ENCODE measurements at places on chromosomes 2 and 18.

- DNase-seq, result no peak
Measured at GRCh38 chr2:105297216-105297615, 32.3 kb downstream of the TGFBRAP1 start.

- peak; percentile 71 for DNase-seq
Measured at GRCh38 chr2:121363632-121364420, 78.8 kb upstream of the TFCP2L1 start.

GRCh38 chr2:33104052-33104623 is 157.4 kb downstream of the LTBP1 start:
- no peak for DNase-seq

GRCh38 chr2:131115752-131116151 is 10.6 kb downstream of the PLEKHB2 start:
- DNase-seq, result no peak

DNA sequence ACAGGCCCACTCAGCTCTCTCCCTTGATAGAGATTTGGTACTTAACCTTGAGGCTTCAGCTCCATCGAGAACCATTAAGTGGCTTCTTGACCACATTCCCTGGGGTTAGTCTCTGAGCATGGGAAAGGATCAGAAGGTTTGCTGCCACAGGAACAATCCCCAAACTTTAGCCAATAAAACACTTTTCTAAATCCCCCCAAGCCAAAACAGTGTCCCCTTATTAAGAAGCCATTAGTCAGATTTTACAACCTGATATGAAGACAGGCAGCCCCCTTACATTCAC is 37.7 kb upstream of the SLC8A1 start:
- no peak for DNase-seq

- DNase-seq, result no peak
Measured at GRCh38 chr2:231318436-231318835, 77.1 kb upstream of the B3GNT7 start.

DNA sequence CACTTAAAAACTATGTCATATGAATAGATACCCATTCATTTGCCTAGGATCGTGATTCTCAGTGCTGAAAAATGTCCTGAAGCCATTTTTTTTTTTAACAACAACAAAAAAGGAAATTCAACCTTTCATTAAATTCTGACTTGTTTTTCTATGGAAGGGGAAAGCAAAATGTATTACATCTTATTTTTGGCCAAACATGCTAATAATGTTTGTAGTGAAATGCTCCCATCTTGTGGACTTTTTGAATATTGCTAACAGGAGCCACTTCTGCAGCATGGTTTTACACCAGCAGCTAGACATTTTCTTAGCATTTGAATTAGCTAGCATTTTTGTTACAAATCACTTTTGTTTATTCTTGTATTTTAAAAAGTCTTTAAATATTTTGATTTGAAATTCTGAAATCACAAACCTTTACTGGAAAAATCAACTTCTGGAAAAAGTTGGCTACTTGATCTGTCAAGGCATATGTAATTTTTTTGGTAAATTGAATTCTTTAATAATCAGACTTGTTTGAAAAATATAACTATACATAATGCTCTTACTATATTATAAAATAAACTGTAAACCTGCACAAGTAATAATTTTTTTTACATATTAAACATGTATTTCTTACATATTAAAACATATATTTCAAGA is 75.8 kb downstream of the KIDINS220 start:
- DNase-seq, result no peak

- DNase-seq, result no peak
Measured at GRCh38 chr2:15238028-15238427, 323.1 kb downstream of the NBAS start.

DNA sequence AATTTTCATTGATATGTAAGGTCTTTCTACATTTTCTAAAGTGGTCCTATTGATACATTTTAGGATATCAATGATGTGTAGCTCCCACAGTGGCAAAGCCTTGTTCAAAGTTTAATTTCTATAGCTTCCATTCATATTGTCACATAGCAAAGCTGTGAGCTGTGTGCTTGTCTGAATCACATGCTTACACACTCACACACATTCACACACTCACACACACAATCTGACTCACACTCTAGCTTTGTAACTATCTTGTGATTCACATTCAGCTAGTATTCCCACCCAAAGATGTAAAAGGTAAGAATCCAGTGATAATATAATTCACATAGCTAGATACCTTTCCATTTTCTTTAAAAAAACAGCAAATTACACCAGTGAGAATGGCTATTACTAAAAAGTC is 58.7 kb downstream of the MAPRE2 start:
- no peak for DNase-seq

- DNase-seq, result no peak
Measured at GRCh38 chr2:58904095-58904494, 663.0 kb upstream of the FANCL start.

GRCh38 chr2:503288-503999 is 173.8 kb downstream of the TMEM18 start:
- DNase-seq, result no peak

- no peak for DNase-seq
Measured at GRCh38 chr2:171316220-171316619, 117.6 kb downstream of the METTL8 start.

DNA sequence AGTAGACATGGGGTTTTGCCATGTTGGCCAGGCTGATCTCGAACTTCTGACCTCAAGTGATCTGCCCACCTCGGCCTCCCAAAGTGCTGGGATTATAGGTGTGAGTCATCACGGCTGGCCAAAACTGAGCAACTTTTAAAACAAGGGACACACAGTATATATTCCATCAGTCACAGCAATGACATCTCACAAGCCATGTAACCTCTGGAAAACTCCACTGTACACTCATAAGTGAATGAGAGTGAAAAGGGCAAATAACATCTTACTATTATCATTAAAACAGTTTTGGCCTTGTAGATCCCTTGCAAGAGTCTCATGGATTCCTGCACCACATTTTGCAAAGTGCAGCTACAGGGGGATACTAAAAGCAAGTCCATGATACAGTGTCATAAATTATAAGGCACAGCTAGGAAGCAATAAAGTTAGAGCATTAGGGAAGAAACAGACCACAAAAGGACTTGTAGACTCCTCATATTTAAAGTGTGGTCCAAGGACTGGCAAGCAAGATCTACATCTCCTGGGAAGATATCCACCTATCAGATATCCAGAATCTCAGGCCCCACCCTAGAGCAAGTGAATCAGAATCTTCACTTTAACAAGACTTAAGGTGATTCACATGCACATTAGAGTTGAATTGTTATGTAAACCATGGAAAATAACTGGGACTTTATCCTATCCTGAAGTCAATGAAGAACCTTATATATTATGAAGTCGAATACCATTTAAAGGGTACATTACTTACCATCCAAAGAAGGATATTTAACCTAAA is 5.7 kb downstream of the SMC6 start:
- no peak for DNase-seq

GRCh38 chr2:127415593-127416505 is 2.4 kb upstream of the PROC start:
- DNase-seq, result peak; percentile 62

DNA sequence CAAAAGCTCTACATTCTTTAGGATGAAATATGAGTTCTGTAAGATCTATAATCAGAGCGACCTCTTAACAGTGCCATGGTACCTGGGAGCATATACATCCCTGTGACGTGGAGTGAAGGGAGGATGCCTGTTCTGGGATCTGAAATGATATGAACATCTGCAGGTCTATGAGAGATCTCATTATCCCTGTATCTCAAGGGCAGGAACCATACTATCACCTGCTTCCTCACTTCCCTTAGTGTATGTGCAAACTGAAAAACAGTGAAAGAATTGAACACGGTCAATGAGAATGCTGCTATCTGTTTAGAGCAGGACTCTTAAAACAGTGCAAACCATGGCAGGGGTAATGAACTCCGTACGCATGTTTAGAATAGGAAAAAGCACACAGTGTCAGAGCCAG is 364.0 kb downstream of the LPIN1 start:
- no peak for DNase-seq

DNA sequence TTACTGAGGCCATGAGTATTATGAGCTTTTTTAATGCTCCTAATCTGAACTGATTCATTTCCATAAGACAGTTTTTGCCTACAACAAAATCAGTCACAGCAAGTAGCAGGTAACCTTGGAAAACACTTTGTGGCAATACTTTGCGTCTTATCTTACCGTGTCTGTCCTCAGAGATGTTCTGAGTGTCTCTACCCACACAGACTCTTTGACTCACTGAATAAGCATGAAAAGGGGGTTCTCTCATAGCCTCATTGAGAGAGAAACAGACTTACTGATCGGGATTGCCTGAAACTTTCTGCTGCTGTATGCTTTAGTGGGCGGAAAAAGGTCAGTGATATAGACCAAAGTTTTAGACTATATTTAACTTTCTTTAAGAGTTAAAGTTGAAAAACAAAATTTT is 92.6 kb downstream of the MYL12B start:
- no peak for DNase-seq

DNA sequence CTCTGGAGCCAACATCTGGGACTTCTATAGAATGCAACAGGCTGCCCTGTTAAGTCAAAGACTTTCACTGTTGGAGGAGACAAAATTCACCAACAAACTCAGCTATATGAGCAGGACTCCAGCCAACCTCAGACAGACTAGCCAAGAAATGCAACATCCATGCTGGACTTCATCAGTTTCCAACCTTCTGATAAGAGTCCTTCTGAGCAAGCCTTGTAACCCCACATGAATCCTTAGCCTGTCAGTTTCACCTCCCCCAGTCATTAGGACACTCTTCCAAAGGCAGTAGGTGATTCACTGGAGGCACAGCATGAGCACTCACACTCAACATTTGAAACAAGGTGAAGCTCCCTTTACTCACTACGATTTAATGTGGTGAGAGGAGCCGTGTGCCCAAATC is 5.8 kb downstream of the TBC1D8 start:
- DNase-seq, result no peak

- no peak for DNase-seq
Measured at GRCh38 chr18:5389356-5389755, 93.8 kb upstream of the ZBTB14 start.

GRCh38 chr2:139374296-139374850 is 594.2 kb upstream of the NXPH2 start:
- DNase-seq, result no peak

GRCh38 chr2:20627712-20628380 is 23.1 kb downstream of the HS1BP3 start:
- DNase-seq, result no peak

- DNase-seq, result peak; percentile 61
Measured at GRCh38 chr2:86372641-86373502, 35.4 kb upstream of the REEP1 start.
